ENCODE measurements at places on chromosomes 1 and 21.

DNA sequence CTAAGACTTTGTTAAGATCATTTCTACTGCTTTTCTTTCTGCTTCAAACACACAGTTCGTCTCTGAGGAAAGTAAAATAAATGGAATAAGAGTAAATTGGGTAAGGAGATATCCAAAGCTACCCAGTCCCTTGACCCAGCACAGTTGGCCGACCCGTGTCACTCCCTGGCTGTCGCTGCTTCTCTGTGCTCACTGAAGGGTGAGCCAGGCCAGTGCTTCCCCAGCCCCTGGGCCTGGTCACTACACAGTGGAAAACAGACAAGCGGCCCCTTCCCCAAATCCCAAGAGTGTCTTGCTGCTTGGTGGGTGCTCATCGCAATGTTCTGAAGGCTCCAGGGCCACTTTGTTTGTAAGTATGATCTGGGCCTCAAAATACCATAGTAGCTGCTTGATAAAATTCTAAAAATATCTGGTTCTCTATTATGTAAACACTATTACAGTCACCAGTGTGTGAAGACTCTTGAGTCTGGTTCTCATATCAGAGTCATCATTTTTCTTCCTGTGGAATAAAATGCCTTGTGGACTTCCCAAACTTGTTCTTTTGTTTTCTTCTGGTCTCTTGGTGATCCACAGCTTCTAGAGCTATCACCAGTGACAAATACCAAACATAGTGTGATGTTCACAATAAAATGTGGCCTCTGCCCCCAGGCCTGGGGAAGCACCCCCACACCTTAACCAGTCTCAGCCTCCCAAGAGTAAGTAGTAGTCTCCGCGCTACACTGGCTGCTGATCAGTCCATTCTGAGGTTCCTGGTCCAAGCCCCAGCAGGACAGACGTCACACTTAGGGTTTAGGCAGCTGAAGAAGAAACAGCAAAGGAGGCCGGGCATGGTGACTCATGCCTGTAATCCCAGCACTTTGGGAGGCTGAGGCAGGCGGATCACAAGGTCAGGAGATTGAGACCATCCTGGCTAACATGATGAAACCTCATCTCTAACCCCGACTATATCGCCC lies 106.2 kb downstream of the DHRS3 start:
- no peak for DNase-seq

DNA sequence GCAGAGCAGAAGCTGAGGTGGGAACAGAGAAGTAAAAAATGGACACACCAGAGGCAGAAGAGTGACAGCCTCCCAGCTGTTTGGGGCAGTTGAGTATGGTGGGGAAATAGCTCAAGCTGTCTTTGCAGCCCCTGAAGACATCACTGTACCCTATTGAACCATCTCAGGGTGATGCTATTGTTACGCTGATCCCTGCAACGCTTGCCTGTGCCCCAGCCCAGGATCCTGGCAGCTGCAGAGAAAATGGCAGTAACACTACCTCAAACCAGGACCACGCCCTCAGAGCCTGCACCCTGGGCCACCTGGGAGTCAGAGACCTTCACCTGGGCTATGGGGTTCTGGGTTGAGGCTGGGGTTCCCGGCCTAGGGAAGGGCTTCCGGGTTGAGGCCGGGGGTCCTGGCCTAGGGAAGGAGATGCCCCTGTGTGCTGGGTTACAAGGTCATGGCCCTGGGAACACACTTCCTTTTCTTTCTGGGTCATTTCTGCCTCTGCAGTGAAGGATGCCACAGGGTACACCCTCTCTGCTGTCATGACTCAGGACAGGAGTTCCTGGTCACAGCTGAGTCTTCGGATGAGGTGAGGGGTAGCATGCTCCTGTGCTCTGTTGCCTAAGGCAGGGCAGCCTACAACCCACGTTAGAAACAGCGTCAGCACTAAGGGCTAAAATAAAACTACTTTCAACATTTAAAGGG lies 11.6 kb downstream of the BSND start:
- no peak for DNase-seq

DNA sequence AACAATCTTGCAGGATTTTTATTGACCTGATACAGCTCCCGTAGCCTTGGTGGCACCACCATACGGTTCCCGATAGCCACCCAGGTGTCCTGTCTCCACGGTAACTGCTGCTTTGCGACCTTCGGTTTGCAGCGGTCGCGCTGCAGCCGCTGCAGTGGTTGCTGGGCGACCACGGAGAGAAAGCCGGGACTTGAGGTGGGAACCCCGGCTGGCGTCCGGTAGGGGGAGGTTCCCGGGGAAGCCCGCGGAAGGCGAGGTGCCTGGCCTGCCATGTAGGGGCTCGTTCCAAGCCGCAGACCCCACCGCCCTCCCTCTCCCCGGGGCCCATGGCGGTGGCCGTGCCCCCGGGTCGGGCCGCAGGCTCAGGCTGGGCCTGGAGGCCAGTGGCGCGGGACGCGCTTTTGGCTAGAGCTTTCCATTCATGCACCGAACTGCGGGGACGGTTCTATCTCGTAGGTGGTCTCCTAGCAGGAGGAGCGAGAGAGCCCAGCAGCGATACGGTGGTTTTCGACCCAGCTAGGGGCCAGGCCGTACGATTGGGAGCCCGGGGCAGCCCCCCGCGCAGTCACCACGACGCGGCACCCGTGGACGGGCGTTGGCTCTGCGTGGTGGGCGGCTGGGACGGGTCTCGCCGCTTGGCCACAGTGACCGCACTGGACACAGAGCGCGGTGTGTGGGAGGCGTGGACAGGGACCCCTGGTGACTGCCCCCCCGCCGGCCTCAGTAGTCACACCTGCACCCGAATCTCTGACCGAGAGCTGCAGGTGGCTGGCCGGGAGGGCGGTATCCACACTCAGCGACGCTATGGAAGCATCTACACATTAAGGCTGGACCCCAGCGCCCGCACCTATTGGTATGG lies at the start of gene KLHDC9:
KLHDC9 (plus strand) TSS at position 152 of the 859 bp plus-strand sequence; CDS start at position 327, 175 bp downstream.
- DNase-seq: peak; percentile 79

GRCh38 chr1:62228883-62229187 lies 34.2 kb downstream of the L1TD1 start:
- DNase-seq: no peak

GRCh38 chr21:43917515-43918384 lies 52.7 kb downstream of the AGPAT3 start:
- DNase-seq: peak; percentile 29

DNA sequence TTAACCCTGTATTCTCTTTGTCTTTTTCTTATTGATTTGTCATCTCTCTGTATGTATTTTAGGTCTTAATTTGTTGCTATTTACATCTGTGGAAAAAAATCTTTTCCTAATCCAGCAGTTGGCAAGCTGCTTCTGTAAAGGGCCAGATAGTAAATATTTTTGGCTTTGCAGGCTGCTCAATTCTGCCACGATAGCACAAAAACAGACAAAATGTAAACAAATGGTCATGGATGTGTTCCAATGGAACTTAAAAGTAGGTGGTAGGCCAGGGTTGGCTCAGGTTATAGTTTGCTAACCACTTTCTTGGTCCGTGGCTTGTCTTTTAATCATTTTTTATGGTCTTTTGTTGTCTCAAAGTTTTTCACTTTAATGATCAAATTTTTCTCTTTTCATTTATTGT lies 371.8 kb downstream of the HHAT start:
- DNase-seq: no peak

- DNase-seq: peak; percentile 72
Observed at GRCh38 chr1:193406901-193407300, 220.5 kb upstream of the B3GALT2 start.

- no peak for DNase-seq
Observed at GRCh38 chr1:43285269-43285990, at the start of gene C1orf210. TSS of gene C1orf210 (minus strand) at chr1:43285581. CDS start at chr1:43283270, 2,311 bp downstream.

GRCh38 chr1:98143403-98143802 lies 222.6 kb upstream of the DPYD start:
- no peak for DNase-seq

DNA sequence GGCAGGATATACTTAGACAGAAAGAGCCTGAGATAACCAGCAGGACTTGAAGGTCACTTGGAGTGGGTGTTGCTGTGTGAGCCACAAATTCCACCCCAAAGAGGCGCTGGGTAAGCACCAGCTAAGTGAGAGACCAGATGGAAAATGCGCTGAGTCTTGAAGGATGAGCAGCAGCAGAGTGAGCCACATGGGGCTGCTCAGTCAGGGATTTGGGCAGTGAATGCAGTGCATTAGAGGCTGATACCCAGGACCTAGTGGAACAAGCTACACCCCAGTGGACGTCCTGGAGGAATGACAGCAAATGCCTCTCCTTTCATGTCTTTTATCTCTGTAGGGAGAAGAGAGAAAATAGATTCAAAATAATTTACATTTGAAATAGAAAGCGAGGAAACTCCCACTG lies 11.3 kb downstream of the GRIK1 start:
- no peak for DNase-seq

DNA sequence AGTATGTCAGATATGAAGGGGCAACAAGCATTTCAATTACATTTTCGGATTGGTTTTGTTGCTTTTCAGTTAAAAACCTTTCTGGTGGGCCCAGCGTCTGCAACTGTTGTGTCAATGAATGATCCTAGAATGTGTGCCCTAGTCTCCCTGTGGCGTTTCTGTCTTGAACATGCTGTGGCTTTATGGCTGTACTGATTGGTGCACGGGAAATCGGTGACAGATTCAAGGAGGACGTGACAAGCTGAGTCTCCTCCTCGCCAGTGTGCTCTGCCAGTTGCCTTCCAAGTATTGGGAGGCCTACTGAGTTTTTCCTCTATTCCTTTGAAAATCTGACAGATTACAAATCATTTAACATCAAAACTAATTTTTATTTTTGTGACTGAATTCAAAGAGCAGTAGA lies 127.6 kb downstream of the ZP4 start:
- DNase-seq: no peak

- no peak for DNase-seq
Observed at GRCh38 chr1:165179306-165179705, 177.2 kb downstream of the LMX1A start.

DNA sequence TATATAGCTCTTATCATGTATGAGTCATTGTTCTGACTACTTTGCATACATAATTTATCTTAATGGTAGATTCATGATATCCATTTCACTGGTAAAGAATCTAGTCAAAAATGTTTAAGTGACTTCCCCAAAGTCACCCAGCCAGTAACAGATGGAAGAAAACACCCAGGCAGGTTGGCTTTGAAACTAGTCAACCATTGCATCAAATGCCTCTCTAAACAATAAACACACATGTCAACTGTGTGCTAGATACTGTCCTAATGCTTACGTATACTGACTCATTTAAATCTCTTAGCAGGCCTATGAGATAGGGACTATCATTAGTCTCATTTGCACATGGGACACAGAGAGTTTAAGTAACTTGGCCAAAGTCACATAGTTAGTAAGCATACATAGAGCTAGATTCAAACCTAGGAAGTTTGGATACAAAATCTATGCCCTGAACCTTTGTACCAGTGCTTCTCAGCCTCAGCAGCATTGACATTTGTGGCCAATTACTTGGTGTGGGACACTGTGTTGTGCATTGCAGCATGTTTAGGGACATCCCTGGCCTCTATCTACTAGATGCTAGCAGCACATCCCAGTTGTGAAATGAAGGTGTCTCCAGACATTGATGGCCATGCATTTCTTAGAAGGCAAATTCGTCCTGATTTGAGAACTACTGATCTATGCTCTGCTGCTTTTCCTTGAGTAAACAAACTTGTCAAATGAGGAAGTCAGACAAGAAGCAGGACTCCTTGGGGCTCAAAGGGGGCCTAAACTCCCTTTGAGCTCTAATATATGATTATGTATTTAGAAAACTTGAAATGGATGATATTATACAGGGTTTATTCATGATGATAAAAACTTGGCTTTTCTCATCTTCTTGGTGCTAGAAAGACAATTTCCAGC lies 316.3 kb downstream of the KCNH1 start:
- DNase-seq: no peak

DNA sequence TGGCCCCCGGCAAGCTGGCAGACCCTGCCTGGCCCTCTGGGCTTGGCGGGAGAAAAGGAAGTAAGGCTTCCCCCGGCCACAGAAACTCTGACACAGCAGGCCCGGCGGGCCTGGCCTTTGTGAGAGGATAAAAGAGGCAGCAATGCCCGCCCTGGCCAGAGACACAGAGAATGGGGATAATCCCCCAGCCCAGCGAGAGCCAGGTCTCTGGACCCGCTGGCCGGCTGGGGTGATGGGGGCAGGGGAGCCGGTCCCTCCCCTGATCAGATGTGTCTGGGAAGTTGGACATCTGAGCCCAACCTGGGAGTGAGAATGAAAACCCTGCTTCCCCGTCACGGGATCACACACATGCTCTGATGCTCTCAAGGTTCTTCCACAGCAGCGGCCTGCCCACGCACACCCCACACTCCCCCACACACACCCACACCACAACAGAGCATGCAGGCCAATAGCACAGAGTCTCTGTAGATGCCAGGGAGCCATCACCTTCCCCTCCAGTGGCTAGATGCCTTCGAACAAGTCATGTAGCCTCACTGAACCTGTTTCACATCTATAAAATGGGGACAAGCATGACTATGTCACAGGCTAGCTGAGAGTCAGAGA lies 4.2 kb downstream of the RSPO1 start:
- DNase-seq: no peak

GRCh38 chr1:183812128-183812527 lies 7.2 kb downstream of the RGL1 start:
- no peak for DNase-seq

DNA sequence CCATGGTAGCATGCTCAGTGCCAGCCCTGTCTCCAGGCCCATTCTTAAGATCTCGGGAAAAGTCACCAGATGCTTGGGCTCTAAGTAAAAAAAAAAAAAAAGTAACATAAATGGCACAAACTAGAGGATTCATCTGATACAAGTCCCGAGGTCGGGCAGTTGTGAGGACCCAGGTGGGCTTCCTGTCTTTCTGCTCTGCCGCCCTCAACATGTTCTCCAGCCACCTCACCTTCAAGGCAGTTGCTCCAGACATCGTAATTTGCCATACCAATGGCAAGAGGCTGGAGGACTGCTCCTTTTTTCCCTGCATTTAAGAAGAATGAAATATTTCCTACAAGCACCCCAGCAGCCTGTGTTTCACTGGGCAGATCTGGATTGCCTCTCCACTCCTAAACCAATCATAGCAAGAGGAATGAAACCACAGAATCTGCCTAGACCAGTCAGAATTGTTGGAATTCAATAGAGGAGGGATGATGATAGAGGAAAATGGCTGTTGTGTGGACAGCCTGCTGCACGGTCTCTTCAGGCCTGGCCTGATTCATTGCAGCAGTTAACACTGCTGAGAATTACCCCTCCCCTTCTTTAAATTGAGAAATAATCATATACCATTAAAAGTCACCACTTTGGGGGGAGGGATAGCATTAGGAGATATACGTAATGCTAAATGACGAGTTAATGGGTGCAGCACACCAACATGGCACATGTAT lies 5.4 kb downstream of the HMGN2 start:
- DNase-seq: no peak

- DNase-seq: no peak
Observed at GRCh38 chr1:99598738-99599411, 47.0 kb upstream of the PALMD start.

GRCh38 chr1:7852804-7853683 lies at the start of gene UTS2:
TSS of gene UTS2 (minus strand) at chr1:7853065. CDS start at chr1:7853003, 62 bp downstream.
- no peak for DNase-seq
